GM12892 (cell line): ENCODE measurements at places on chromosomes 6 and 20.

DNA sequence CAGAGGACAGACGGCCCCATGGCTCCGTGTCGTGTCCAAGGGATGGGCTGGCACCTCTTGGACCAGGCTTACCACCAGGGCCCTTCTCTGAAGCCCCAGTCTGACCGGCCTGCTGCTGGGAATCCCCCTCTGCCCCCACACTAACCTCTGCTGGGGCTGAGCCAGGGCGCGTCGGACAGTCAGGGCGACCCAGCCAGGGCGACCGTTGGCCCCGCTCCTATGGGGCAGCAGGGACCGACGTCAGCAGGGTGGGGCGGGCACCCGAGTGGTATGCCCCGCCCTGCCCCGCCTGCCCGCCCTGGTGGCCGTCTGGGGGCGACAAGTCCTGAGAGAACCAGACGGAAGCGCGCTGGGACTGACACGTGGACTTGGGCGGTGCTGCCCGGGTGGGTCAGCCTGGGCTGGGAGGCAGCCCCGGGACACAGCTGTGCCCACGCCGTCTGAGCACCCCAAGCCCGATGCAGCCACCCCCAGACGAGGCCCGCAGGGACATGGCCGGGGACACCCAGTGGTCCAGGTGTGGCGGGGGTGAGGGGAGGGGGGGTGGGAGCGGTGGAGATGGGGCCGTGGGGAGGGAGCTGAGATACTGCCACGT, at the start of gene SLC17A9:
Gene SLC17A9, plus strand, starts transcription at position 337 of the 595 bp plus-strand sequence. Its CDS starts 122 bp downstream, at position 459.
- DNase-seq: peak; percentile 91

- DNase-seq: no peak
These were observed 144.4 kb downstream of the ADGRG6 start for GRCh38 chr6:142446168-142446567.

- peak; percentile 43 for DNase-seq
These were observed 120.6 kb upstream of the TMEM181 start for GRCh38 chr6:158439255-158439654.

DNA sequence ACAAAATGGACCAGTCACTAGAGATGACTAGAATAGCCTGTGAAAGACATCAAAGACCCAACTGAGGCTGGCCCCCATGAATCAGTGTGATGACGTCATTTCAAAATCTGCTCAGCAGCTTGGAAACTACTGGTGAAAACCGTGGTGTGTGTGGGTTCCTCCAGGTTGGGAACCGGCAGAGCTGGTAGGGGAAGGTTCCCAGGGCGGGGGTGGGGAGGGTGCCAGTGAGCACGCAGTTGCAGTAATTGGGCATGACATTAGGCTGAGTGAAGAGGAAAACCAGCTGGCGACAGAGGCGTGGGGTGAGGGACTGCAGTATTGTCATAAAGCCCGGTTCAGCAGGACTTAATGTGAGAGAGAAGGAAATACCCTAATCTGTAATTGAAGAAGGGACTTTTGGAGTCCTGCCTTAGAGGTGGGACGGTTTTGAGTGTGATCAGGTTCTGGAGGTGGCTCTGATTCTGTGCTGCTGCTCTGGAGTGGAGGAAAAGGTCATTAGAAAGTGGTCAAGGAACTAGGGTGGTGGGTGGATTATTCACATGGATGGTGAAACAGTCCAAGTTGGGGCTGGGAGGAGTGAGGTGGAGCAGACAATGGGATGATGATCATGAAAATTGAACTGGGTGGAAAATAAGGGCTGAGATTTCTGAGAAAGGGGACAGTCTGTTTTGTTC, 52.0 kb upstream of the MTHFD1L start:
- peak; percentile 32 for DNase-seq

DNA sequence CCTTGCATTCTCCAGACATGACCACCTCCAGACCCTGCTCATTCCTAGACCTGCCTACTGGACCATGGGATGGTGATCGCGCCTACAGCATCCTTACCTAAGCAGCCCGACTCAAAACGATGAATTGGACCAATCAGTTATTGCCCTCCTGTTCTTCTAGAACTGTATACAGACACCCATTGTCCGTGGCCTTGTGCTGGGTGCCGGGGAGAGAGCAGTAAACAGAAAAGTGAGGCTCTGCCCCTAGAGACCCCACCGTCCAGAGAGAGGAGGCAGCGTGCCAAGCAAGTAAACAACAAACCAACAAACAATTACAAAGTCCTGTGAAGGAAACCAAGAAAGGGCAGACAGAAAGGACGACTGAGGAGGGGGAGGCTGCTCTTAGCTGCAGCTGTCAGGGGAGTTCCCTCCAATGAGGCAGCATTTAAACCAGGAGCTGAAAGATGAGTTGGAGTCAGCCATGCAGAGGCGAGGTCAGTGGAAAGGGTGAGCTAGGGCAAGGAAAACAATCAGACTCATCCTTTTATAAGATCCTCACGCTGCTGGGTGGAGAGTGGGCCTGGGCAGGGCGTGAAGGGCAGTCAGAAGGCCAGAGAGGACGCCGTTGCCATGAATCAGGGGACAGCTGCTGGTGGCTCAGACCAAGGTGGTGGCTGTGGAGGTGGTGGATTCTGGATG, 37.6 kb upstream of the BLCAP start:
- DNase-seq: no peak

GRCh38 chr6:5086294-5086890, 1.3 kb downstream of the PPP1R3G start:
- DNase-seq: no peak

DNA sequence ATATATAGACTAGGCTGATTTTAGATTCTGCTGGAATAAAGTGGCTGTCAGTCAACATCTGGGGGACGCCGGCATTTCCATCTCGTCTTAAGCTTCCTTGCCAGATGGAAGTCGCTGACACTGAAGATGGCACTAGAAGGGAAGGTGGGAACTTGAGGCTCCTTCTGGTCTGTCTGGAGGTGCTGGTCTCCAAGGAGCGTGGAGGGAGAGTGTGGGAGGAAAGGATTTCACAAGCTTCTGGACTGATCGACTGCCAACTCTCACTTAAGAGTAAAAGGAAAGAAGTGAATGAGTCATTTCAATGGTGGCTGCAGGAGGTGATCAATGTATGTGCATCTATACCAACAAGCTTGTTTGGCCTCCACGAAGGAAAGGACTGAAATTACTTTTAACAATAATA, 40.4 kb downstream of the DUSP22 start:
- no peak for DNase-seq

DNA sequence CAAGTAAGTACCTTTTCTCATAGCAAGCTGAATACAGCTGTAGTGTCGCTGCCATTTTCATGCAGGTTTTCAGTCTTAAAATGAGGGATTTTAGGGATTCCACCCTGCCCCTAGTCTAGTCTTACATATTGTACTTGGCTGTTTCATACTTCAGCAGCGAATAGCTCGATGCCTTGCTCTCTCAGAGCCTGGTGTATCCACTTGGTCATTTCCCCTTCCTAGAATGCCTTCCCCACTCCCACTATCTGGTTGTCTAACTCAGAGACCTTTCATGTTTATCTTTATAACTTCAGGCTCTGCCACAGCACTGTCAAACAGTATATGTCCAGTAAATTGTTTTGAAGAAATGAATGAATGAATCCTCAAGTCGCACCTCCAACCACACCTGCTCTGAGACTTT, 21.1 kb upstream of the IPCEF1 start:
- DNase-seq: no peak

DNA sequence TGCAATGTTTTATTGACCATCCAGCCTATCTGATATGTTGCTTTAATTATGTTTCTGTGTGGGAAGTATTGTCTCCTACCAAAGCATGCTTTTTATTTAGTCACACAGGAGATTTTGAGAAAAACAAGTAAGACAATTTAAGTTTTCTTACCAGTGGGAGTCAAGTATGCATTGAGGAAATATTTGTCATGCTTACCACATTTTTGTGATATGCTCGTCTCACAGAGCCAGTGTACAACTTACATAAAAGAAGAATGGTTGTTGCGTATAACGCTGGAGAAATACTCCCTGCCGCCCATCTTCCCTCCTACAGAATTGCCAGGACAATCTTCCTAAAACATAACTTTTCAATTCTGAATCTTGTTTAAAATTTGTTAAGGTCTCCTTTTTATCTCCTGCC, 37.1 kb upstream of the FILIP1 start:
- DNase-seq: no peak

DNA sequence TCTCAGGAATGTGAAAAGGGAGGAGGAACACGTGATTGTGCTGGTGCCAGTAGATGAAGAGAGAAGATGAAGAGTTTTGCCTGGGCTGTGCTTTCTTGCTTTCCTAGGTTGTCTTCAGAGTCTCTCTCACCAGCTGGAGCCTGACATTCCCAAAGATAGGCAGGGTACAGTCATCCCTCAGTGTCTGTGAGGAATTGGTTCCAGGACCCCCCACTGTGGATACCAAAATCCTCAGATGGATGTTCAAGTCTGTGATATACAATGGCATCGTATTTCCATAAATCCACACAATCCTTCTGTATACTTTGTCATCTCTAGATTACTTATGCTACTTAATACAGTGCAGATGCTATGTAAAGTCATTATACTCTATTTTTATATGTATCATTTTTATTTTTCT, 113.5 kb downstream of the SAMD5 start:
- no peak for DNase-seq
